ENCODE measurements at places on chromosomes 3 and 15. TPM values are rescaled to one million over a fixed set of nuclear protein-coding genes. Genes with fewer than 3 reads are reported as not detected.

- DNase-seq, result peak; percentile 94
Observed at GRCh38 chr3:177597311-177598096, 400.2 kb upstream of the TBL1XR1 start.

DNA sequence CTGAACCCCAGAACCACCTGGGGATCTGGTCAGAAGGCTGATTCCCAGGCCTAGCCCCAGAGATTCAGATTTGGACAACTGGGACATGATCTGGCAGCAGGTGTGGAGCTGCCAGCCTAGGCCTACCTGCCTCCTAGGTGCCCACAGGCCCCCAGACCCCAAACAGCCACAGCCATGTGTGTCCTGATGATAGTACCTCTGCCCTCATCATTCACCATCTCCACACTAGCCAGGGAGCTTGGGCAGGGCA is 34.7 kb downstream of the HMCES start:
- DNase-seq, result no peak

GRCh38 chr15:68230157-68231100 is 901 bp upstream of the CLN6 start:
- peak; percentile 17 for DNase-seq

GRCh38 chr3:78348664-78349063 is 1308.8 kb downstream of the ROBO2 start:
- no peak for DNase-seq

DNA sequence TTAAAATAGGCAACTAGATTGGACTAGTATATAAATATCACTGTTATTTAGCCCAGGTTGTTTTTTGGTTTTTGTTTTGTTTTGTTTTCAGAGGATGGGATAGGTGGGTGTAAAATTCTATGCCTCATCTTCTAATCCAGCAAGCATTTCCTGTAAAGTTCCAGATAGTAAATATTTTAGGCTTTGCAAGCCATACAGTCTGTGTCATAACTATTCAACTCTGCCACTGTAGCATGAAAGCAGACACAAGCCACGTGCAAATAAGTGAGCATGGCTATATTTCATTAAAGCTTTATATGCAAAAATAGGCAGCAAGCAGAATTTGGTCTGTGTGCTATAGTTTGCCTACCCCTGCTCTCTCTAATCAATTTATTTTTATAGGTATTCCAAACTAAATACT is 657.3 kb upstream of the TGFBR2 start:
- DNase-seq, result no peak

GRCh38 chr15:28021281-28022039 is 77.7 kb downstream of the OCA2 start:
- DNase-seq, result no peak

GRCh38 chr3:9883706-9884554 is 3.9 kb upstream of the CIDEC start:
- peak; percentile 53 for DNase-seq

- DNase-seq, result no peak
Observed at GRCh38 chr3:25826510-25826909, 36.6 kb downstream of the OXSM start.

DNA sequence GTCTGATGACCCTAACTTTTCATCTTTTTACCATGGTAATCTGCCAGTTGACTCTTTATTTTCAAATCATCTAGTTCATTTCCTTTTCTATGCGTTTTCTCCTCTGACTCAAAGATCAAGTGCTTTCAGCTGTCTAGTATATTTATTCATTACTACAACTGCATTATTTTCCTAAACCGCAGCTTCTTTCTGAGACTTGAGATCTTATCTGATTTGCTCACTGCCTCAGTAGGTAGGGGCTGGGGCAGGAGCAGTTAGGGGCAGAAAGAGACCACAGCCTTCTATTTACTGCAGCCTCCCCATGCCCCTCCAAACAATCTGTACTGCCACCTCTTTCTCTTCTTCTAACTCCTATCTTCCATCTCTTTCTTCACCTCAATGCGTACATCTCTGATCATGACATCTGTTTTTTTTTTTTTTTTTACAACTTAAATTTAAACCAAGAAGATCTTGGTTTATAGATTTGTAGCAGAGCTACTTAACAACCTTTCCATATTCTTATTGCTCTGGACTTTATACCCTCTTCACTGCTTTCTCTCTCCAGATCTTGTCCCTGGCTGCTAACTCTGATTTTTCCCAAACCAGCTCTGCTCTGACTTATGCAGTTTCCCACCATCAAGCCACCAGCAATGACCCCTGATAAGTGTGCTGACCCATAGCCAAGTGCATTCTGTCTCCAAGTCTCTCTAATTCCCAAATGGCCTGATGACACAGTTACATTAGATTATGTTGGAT is 52.2 kb downstream of the MOBP start:
- no peak for DNase-seq

- no peak for DNase-seq
Observed at GRCh38 chr3:132294906-132295305, 22.3 kb upstream of the ACP3 start.

- no peak for DNase-seq
Observed at GRCh38 chr3:17342119-17342518, 400.3 kb downstream of the TBC1D5 start.

DNA sequence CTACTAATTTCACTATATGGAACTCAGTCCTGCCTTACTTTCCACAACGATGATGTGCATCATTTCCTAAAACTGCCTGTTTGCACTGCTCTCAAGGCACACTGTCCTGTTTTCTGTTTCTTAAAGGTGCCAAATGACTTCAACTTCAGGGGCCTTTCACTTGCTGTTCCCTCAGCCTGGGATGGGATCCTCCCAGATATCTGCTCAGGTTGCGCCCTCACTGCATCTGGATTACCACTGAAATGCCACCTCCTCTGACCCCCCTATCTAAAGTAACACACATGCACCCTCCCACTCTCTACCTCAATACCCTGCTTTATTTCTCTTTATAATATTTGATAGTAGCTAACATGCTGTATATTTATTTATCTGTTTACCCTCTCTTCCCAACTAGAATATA is 123.8 kb upstream of the CMC1 start:
- no peak for DNase-seq

DNA sequence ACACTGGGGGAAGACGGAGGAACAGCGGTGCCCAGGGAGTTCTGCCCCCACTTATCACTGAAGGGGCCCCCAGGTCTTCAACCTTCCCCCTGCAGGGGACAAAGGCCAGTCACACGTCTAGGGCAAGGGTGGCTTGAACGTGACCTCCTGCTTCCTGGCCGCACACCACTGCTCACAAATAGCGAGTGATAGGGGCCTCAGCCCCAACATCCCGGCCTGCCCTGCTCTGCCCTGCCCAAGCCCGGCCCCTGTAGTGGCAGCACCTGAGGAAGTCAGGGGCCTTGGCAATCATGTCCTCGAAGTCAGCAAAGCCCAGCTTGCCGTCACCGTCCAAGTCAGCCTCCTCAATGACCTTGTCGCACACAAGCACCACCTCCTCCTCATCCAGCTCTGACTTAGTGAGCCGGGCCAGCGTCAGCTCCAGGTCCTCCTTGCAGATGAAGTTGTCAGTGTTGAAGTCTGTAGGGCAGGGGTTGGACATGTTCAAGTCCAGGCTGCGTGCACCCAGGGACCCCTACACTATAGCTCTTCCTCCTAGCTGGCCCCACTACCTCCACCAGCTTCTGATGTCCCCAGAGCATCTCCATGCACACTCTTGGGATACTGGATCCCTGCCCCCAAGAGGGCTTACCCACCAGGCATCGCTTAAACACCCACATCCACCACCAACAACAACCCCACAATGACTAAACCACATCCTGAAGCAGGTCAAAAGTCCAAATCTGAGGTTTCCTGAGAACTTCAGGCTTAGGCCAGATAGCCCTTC is 13.3 kb downstream of the SH2D7 start:
- DNase-seq, result no peak

GRCh38 chr3:169085827-169086226 is 577.7 kb downstream of the MECOM start:
- DNase-seq, result peak; percentile 87

The ADGRG7 gene
- total RNA-seq, result not detected

The ECE2 gene
- not detected for total RNA-seq

The CSNK1G1 gene
- 31.0 TPM for total RNA-seq

The LXN gene
- 3.4 TPM for total RNA-seq

The ANAPC13 gene
- 78.4 TPM for total RNA-seq

The TUSC7 gene
- total RNA-seq, result not detected

The CPNE9 gene
- not detected for total RNA-seq

The FOXL2NB gene
- 0.20 TPM for total RNA-seq

The SKOR1 gene
- 0.17 TPM for total RNA-seq

The EPHB3 gene
- total RNA-seq, result 4.0 TPM

The CLSTN2 gene
- total RNA-seq, result not detected

All from MCF 10A (cell line).